ENCODE measurements at places on chromosomes 4 and X.

DNA sequence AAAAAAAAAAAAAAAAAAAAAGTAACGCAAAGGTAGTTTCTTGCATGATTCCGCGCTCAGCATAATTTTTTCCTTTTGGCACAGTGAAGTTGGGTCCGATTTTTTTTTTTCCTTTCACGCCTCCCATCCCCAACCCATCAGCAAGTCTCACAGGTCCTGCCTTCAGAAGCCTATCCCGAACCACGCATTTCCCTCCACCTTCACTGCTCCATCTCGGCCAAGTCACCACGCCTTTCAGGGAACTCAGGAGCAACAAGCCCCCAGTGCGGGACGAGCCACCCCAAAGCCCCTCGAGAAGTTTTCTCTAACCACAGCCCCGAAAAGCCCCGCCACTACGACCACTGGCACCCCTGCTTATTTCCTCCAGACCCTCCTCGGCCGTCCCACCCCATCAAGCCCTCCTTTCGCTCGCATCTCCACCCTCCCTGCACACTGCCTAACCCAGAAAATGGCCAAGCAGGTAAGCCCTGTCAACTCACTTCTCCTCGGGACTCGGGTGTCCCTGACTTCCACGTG lies 1.0 kb downstream of the SLBP start:
- DNase-seq, result no peak

DNA sequence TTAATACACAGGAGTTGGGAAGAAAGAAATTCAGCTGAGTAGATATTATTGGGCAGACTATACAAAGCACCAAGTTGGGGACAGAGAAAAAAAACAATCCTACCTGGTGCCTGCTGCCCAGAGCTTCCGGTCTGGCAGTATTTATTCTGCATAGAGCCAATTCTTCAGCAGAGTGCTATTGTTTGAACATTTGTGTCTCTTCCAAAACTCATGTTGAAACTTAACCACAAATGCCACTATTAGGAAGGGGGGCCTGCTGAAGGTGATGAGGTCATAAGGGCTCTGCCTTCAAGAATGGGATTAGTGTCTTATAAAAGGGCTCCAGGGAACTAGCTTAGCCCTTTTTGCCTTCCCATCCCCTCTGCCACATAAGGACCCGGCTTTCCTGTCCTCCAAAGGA lies 136.2 kb downstream of the EVC2 start:
- DNase-seq, result peak; percentile 8

DNA sequence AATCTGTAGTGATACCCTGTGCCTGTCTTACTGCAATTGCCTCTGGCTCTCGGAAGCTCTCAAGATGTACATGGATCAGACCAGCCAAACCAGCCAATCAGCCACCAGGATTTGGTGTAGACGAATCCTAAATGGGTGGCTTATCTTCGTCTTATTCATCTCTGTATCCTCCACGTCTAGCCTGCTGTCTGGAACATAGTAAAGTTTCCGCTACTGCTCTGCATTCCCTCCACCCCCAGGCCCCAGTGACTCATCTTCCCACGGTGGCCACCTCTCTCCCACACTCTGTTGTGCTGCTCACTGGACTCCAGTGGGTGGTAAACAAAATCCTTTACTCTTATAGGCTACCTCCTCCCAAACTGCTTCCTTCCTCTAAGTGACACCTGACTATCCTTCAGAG lies 37.8 kb downstream of the SEPTIN6 start:
- no peak for DNase-seq

- DNase-seq, result no peak
Measured at GRCh38 chr4:177077095-177077971, 232.3 kb upstream of the NEIL3 start.

- peak; percentile 20 for DNase-seq
Measured at GRCh38 chrX:102129473-102129872, 4.0 kb downstream of the TCEAL2 start.

GRCh38 chr4:163400911-163401310 lies 57.2 kb downstream of the NPY5R start:
- no peak for DNase-seq

DNA sequence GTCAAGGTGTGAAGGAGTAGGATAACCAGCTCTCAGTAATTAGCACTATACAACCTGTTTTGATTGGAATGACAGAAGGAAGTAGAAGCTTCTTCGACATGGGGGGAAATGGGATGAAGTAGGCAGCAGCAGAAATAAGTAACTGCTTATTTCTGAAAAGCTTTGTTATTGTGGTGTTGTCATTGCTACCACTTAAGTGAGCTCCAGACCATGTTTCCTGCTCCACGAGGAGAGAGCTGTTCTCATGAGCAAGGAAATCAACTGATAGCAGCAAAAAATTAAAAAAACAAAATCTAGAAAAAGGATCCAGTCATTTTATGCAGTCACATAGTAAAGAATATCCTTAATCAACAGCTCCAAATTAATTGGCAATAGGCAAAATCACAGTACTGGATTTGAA lies 106.1 kb upstream of the TLL1 start:
- DNase-seq, result no peak

DNA sequence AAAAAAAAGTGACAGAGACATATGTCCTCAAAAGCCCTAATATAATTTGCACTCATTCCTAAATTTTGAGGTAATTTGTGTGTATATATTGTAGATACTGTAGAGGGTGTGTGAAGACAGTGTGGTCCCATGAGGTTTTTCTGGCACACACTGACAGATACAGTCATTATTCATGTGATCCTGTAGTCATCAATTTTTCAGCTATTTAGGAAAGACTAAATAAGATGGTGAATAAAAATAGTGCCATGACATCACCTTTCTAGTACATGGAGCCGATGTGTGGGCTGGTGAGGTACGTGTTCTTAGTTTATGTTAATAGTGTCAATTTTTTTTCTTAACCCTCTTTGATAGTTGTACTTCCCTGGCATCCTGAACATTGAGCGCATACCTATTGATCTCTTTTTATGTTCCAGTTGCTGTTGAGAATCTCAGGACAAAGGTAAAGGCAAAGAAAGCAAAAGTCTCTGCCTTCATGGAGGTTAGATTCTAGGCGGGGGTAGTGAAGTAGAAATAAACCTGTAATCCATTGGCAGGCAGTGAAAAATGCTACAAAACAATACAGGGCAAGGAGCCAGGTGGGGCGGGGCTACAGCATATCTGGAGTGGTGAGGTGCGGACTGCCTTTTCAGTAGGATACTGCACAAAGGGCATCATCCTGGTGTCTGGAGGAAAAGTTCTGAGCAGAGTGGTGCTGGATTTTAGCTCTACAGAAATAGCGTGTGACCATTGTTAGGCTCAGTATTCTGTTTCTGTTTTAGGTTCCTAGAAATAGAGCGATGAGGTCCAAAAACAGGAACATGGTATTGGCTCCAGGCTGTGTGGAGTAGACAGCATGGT lies 93.8 kb downstream of the ARHGAP10 start:
- peak; percentile 61 for DNase-seq

DNA sequence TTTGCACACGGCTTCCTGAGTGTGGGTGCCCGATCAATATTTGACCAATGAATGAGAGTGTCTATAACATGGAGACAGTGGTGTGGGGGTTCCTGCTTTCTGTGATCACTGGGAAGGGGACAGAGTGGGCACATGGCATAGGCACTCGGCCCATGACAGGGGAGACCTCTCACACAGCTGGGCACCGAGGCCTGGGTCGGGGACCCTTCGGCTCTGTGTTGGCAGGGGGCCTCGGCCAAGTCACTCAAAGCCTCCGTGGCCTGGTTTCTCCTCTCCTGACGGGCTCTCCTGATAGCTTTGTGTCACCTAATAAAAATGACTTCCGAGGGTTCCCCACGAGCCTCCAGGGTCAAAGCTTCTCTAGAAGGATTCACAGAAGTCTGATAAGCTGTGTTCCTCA lies 43.9 kb upstream of the PSAPL1 start:
- no peak for DNase-seq

GRCh38 chr4:81399306-81400086 lies 72.2 kb downstream of the RASGEF1B start:
- no peak for DNase-seq

DNA sequence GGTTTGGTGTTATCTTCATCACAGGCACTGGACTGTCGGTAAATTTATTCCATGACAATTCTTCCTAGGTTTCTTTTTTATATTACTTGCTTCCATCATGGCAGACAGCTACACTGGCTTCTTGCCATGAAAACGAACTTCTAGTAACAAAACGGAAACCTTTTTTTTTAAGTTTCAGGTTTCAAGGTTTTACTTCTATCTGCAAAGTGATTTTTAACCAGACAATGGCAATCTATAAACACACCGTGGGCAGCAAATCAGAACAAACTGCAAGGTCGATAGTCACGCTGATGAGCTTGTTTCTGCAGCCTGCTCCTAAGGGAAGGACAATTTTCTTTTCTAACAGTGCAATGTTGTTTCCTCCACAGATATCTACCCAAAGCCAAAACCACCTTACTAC lies 29.9 kb downstream of the XG start:
- no peak for DNase-seq

GRCh38 chr4:141721174-141721573 lies 84.8 kb downstream of the IL15 start:
- DNase-seq, result no peak

DNA sequence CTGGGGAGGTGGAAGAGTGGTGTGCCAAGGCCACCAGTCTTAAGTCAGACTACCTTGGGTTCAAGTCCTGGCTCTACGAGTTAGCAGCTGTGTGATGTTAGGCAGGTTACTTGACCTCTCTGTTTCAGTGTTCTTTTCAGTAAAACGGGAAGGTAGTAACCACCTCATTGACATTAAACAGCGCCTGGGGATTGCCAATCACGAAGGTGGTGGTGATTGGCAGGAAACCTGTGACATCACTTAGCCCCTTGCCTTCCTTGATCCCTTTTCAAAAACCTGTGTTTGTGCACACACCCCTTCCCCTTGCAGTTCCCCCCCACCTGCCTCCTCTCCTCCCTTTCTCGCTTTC lies 7.6 kb downstream of the KLF3 start:
- no peak for DNase-seq

DNA sequence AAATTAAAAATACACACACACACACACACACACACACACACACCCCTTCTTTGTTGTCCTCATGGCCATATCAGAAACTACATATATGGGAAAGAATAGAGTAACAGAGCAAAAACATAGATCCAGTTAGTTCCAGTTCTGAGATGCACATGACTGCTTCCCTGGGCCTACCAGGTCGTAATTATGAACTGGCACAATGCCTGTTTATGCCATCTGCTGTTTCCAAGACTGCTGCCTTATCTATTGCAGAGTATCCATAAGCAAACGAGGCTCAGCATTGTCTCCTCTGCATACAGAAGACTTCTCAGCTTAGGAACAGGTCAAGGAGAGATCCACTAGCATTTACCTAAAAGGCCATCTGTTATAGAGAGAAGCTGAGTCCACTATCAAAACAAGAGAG lies 789.0 kb downstream of the TECRL start:
- no peak for DNase-seq

- DNase-seq, result peak; percentile 76
Measured at GRCh38 chr4:79042079-79042674, 102.9 kb upstream of the PAQR3 start.

- DNase-seq, result peak; percentile 56
Measured at GRCh38 chr4:184471881-184472613, 2.3 kb downstream of the IRF2 start.

GRCh38 chrX:118824173-118824730 lies 628 bp downstream of the ZCCHC12 start:
- DNase-seq, result peak; percentile 41

GRCh38 chrX:16999275-16999674 lies 52.8 kb downstream of the REPS2 start:
- no peak for DNase-seq

- peak; percentile 49 for DNase-seq
Measured at GRCh38 chr4:158535130-158535614, 13.5 kb downstream of the RXFP1 start.

DNA sequence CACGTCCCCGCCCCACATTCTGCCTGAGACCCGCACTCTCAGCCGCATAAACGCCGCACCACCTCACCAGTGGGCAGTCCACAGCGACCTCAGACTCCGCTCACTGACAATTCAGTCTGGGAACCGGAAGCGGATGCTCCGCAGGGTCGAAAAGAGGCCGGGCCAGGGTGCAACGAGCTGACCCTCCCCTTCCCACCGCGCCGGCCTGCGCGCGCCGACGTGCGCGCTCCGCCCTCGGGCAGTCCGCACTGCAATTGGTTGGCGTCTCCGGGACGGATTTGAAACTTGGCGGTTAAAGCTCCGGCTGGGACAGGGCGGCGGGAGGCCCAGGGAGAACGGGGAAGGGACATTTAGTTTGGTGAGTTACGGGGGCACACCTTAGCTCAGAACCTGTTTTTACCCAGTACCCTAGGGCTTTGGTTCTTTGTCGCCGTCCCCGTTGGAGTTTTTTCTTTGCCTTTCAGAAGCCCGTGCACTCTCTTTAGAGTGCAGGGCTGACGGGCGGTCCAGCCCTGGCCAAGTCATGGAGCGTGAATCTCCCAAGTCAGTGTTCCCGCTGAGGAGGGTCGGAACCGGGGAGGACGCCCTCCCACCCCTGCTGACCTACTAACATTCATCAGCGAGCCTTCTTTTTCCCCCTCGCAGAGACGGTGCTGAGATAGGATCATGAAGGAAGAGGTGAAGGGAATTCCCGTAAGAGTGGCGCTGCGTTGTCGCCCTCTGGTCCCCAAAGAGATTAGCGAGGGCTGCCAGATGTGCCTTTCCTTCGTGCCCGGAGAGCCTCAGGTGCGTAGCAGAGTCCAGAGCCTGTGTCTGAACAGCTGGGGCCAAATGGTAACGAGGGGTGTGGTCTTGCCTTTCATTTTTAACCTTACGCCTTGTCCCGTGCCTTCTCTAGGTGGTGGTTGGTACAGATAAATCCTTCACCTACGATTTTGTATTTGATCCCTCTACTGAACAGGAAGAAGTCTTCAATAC lies at the start of the genes KIF4A and PDZD11:
TSS of gene KIF4A (plus strand) at position 312 of the 978 bp plus-strand sequence. CDS start at position 667, 355 bp downstream.
TSS of gene PDZD11 (minus strand) at position 135 of the 978 bp plus-strand sequence. CDS start 586 bp downstream, outside the sequence.
- DNase-seq, result peak; percentile 93

DNA sequence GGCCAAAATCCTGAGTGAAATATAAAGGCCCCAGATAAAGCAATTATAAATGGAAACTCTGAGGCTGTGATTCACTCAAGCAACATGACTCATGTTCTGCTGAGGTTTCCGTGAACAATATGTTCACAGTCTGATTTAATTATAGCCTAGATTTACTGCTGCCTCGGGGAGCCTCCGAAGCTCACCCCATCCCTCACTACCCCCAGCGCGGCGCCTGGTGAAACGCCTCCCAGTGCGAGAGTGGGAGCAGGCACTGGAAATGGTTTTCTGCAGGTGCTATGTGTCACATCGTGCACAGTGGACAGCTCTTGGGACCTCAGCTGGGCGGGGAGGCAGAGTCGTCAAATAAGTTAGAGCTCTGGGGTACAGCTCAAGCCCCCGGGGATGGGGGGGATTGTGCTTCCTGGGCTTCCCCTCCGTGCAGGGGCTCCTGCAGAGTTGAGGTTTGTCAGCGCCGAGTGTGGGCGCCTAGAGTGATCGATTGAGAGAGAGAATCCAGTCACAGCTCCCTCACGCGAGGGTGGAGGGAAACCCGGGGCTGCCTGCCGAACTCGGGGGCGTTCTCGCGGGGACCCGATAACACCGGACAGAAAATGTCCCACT lies 110.6 kb downstream of the PHKA2 start:
- no peak for DNase-seq

- DNase-seq, result no peak
Measured at GRCh38 chr4:38674258-38675144, 10.5 kb downstream of the KLF3 start.

- no peak for DNase-seq
Measured at GRCh38 chr4:3256230-3257102, 7.5 kb downstream of the MSANTD1 start.

- peak; percentile 74 for DNase-seq
Measured at GRCh38 chr4:146398896-146399445, 122.8 kb downstream of the SLC10A7 start.
